ENCODE measurements at places on chromosomes 6 and 20.

DNA sequence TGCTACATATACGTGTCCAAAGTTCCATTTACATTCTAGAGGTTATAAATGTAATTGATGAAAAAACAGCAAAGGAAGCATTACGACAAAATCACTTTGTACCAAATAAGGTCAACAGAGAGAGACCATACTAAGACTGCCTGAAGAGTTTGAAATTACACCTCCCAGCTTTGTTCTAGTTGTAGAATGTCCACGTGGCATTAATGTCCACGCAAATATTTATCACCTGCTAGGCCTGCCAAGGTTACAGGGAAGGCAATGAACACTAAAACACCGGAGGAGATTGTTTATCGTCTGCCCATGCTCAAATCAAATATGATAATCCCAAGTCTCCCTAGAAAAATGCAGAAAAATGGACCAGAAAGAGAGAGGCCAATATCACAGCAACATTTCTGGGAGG is 6.2 kb downstream of the RALGAPA2 start:
- DNase-seq = no peak

- DNase-seq = no peak
These were observed 3.1 kb downstream of the ZCCHC3 start for GRCh38 chr20:300345-300990.

- DNase-seq = no peak
These were observed 372.6 kb downstream of the TAF4 start for GRCh38 chr20:61693055-61693600.

- DNase-seq = no peak
These were observed 85.4 kb upstream of the NXT1 start for GRCh38 chr20:23265226-23265625.

- DNase-seq = no peak
These were observed 19.4 kb downstream of the QRSL1 start for GRCh38 chr6:106648651-106649308.

DNA sequence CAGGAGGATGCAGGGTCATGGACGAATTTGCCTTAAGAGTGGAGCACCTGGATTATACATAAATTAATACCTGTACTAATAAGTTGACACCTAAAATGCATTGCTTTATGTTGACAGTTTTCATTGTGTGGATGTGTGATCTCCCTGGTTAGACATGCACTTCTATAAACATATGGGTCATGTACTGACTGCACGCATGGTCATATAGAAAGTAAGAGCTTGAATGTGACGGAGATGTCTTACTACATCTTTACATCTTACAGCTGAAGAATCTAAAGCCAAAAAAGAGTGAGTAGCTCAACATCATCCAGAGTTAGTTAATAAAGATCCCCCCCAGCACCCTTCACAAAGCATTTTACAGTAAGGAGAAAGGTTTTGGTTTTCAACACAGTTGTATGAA is 408.4 kb upstream of the JARID2 start:
- DNase-seq = no peak

DNA sequence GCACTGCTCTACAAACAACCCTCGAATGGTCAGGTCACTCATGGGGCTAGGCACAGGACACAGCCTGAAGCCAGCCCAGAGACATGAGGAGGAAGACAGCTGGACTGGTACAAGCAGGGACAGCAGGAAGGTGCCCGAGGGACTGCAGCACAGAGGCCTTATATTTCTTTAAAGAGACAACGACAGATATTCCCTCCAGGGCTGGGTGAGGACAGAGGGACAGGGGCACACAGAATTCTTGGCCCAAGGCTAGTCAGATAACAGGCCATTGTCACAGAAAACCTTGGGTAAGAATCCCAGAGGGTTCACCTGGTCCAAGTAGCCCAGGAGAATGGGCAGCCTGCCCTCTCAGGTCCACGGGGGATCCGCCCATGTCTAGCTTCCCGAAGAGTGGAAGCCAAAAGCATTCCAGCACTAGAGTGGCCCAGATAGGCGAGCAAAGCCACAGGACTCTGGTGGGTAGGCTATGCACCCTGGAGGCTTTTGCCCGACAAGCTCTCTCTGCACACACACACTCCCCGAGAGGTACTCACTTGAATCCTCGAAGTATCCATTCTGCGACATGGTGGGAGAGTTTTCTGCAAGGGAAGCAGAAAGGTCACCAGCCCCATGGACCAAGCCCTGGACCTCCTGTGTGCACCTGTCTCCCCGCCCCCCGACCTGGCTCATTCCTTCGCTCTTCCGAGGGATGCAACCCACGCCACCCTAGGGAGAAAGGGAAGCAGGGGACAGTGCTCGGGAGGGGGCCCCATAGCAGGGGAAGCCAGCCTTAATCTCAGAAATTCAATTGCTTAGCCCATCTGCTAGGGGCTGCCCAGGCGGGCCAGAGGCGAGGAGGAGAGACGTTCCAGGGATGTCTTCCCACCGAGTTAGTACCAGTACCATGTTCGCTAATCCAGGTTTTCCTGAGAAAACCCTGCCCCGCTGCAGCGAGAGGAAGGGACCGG is 1.7 kb downstream of the SLC4A11 start:
- DNase-seq = no peak

DNA sequence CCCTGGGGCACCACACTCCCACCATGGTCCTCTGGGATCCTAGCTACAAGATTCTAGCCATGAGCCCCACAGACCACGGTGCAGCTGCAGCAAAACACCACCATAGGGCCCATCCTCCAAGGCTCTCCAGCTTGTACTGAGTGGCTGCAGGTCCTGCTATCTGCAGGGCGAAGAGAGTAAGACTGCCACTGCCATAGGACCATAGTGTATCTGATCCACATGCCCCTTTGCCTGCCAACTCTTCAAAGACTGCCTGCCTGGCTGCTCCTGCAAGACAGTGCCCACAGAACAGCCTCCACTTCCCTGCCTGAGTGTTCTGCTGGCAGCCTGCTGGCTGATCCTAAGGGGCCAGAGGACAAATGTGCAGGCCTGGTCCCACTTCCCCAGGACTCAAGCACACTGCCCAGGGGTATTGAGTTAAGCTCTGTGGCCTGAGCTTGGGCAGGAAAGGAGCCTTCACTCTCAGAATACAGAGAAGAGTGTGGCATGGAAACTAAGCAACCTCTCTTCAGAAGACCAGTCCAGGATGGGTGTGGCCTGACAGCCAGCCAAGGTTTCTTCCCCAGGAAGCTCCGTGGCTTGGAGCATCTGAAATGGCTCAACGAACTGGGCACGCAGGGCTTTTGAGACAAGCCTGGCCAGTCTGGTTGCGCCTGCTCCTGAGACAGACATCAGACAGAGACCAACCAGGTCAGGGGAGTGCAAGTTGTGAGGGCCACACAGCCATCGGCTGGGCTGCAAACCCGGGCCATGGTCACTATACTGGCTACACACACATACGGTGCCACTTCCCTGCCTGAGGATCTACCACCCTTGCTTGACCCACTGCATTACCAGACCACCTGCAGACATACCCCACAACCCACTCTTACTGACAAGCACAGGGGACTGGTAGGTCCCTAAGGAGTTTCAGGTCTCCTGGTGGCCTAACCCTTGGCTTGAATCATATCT is 54.5 kb downstream of the RNGTT start:
- no peak for DNase-seq

DNA sequence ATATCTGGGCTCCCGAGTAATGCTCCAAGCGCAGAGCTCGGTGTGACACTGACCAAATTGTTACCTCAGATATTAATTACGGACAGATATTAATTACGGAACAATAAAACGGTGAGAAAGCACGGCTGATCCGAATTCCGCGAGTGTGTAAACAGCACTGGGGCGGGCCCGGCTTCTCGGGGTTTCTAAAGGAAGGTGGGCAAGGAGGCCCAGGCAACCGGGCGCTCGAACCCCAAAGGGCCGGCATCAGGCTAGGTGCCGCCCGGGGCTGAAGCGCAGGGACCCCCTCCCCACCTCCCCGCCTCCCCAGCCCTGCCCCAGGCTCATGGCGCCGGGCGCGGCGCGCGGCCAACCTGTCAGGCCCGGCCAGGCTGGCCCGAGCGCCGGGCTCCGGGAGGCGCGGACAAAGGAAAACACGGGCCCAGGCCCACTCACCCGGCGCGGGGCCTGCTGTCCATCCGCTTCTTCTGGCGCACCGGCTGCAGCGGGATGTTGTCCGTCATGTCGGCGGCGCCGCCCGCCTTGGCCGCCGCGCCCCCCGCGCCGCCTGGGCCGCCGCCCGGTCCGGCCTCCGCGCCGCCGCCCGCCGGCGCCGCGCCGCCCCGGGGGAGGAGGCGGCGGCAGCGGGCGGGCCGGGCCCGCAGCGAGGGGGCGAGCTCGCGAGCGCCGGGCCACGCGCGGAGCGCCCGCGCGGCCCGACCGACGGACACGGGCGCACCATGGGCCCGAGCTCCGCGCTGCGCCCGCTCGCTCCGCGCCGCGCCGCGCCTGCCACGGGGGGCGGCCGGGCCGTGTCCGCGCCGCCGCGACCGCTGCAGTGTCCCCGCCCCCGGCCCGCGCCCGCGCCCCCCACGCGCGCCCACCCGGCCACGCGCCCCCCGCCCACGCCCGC is at the start of gene ATP9A:
Gene ATP9A, minus strand, starts transcription at position 524 of the 892 bp plus-strand sequence. Its CDS starts 21 bp downstream, at position 503.
- DNase-seq = peak; percentile 42

DNA sequence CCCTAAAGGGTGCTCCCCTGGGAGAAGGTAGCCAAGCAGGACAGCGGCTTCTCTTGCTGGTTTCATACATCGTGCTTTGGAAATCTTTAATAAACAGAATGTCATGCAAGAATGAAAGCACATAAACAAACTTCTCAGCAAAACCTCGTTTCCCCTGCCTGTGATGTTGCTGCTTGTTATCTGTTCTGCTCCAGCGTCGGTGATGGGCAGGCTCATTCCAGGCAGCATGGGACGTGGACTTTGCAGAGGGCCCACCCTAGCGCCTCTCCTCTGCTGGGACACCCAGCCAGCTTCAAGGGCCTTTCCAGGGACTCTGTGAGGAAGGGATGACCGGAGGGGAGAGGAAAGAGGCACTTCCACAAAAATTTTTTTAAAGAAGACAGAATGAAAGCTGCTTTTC is 197.7 kb downstream of the QKI start:
- DNase-seq = no peak

- DNase-seq = no peak
These were observed 5.5 kb downstream of the KATNA1 start for GRCh38 chr6:149642829-149643580.

GRCh38 chr20:57445298-57445697 is 54.1 kb downstream of the RBM38 start:
- DNase-seq = no peak

- no peak for DNase-seq
These were observed 4.5 kb downstream of the DPM1 start for GRCh38 chr20:50953821-50954220.

DNA sequence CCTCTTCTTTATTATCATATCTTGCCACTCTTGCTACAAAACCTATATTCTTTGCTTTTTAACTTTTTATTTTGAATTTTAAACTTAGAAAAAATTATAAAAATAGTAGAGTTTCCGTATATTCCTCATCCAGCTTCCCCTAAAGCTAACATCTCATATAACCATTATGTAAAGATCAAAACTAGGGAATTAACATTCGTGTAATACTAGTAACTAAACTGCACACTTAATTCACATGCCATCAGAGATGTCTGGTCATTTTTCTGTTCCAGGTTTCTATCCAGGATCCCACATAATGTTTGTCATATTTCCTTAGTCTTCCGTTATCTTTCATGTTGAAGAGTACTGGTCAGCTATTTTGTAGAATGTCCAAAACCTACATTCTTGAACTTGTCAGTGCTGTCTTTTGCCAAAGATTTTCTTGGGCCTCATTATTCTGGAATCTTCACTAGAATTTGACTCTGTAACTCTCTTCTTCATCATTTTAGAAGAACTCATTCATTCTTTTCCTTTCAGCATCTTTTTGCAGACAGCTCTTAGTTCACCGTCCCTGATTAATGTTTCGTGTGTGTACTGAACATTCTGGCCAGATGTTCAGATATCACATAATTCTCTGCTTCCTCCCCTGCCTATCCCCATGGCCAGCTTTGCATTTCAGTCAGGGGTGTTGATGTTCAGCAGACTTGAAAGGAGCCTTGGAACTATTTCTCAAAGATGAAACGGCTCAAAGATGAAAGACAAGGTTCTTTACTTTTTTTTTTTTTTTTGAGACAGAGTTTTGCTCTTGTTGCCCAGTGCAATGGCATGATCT is 9.4 kb downstream of the CTNNBL1 start:
- DNase-seq = no peak

- DNase-seq = no peak
These were observed 17.2 kb downstream of the SNX14 start for GRCh38 chr6:85576476-85576875.

DNA sequence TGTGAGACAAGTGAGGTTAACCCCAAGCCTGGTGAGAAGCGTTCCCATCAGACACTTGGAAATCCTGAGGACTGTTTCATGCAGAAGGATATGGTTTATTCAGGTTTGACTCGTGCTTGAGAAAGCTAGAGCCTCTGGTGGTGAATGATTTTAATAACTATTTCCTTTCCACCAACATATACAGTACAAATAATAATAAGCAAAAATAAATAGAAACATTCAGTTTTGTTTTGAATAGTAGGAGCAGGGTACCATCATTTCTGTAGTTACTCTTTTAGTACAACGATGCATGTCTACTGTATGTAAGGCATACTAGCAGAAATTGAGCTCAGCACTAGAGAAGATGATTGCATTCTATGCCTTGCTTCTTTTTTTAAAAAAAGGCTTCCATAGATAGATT is 33.5 kb downstream of the PLG start:
- no peak for DNase-seq

GRCh38 chr20:59996108-59996507 is 37.9 kb downstream of the CDH26 start:
- no peak for DNase-seq

DNA sequence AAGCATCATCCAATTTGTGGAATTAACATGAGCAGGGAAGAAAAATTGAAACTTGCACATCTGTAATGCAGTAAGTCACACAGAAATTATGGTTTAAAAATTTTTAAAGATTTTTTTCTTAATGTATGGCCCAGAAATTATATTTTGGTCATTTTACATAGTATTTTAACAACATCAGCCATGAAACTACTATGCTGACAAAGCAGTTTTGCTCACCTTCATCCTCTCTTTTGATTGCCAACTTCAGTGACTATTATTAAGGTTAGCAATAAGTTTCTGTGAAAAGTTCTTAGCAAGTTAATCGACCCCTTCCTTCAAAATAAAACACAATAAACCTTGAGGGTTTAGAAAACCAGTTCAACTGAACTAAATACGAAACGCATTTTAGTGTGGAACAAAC is 1347.0 kb downstream of the EPHA7 start:
- DNase-seq = no peak

DNA sequence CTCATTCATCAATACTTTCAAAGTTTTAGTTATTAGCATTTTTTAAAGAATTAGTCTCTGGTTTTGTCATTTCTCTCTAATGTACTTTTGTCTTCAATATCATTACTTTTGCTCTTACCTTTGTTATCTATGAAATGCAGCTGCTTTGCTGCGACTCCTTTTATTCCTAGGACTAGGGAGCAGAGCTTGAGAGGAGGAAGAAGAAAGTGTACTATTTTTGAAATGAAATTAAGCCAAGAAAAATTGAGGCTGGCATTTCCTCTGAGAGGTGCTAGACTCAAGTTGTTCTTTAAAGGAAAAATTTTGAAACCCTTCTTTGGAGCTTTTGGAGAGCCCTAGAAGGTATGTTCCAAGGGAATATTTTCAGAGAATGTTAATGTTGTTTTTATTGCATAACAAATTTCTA is 48.3 kb upstream of the MRAP2 start:
- no peak for DNase-seq

- DNase-seq = no peak
These were observed 17.7 kb upstream of the RIPOR3 start for GRCh38 chr20:50708845-50709635.

All from NCI-H1092 treated with DMSO at 0.1 percent for 48 hours (cell line).